ENCODE measurements at places on chromosomes 2 and 18. TPM values are rescaled to one million over a fixed set of nuclear protein-coding genes. Genes with fewer than 3 reads are reported as not detected.

CCNYL1 gene
- total RNA-seq: 35.4 TPM

DNA sequence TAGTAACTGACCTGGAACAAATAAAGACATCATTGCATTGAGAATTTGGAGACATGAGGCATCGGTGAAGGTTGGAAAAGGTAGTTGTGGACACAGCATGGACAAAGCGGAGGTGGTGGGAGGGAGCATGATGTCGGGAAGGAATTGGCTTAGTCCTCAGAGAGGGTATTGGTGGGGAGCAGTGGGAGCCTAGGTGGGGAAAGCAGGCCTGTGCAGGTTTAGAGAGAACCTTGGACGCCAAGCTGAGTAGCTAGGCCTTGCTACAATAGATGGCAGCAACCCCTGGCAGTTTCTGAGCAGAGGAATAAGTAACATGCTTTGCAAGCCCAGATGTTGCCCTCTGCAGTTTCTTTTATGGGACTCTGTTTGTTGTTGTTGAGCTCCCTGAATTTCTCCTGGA is 177.1 kb upstream of the LHCGR start:
- no peak overlapping the region for H3K27ac ChIP-seq
- no peaks in the 10 kb centered on the region for H3K27me3 ChIP-seq
- no peaks in the 10 kb centered on the region for H3K36me3 ChIP-seq
- no peak overlapping the region for H3K4me3 ChIP-seq

DNA sequence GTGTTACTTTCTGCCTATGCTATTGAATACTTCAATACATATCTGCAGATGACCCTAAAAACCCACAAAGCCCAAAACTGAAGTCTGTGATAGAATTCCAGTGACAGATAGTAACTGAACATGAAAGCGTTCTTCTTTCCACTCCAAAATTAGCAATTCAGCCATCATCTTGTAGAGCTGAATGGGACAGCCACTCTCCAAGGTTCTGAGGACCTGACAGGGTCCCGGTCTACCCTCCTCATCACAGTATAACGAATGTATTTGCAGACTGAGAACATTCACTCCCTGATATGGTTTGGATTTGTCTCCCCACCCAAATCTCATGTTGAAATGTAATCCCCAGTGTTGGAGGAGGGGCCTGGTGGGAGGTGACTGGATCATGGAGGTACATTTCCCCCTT is 189.5 kb downstream of the MTCL1 start:
- H3K4me1 ChIP-seq: no peaks in the 10 kb centered on the region
- no peaks in the 10 kb centered on the region for H3K27me3 ChIP-seq
- no peak overlapping the region for H3K27ac ChIP-seq
- H3K36me3 ChIP-seq: no peaks in the 10 kb centered on the region

CREB1 gene
- total RNA-seq: 97.4 TPM

DNA sequence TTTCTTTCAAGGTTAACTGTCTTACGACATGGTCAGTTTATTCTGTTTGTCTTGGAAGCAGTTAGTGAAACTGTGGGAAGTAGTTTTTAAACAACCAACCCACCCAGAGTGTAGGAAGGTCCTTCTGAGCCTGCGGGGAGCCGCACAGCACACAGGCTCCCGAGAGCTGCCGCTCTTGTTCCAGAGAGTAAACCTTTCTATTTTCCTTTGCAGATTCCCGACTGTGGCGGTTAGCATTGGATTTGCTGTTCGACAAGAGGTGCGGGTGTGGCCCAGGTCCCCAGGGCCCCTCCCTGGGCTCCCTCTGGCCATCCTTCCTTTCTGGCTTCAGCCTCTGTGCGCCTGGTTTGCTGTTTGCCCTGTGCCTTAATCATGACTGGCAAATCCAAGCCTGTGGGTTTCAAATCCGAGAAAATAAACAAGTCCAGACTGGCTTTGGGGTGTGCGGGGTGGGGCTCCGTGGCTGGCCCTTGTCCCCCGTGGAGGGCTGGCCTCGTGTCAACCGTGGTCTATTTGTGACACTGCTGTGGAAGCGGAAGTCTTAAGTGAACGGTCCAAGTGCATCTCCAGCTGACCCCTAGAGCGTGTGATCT is 30.7 kb downstream of the IMPA2 start:
- DNase-seq: no peak
- no peak overlapping the region for H3K4me3 ChIP-seq
- H3K27ac ChIP-seq: no peak overlapping the region
- H3K36me3 ChIP-seq: peaks cover 50% of the 10 kb centered on the region
- H3K27me3 ChIP-seq: no peaks in the 10 kb centered on the region
- no peaks in the 10 kb centered on the region for H3K4me1 ChIP-seq

- H3K36me3 ChIP-seq: no peaks in the 10 kb centered on the region
- DNase-seq: no peak
- peak overlapping the region; percentile 71 for H3K4me3 ChIP-seq
- no peaks in the 10 kb centered on the region for H3K4me1 ChIP-seq
- peak overlapping the region; percentile 83 for H3K27ac ChIP-seq
Measured at GRCh38 chr2:191020742-191021381, 6.9 kb upstream of the STAT1 start.

CCDC148 gene
- total RNA-seq: 1.3 TPM

CRYGD gene
- 0.98 TPM for total RNA-seq

CREG2 gene
- total RNA-seq: 2.2 TPM

GRCh38 chr2:44686561-44686960 is 254.9 kb upstream of the SIX3 start:
- no peak overlapping the region for H3K4me3 ChIP-seq
- H3K27ac ChIP-seq: no peak overlapping the region
- H3K4me1 ChIP-seq: no peaks in the 10 kb centered on the region
- no peak for DNase-seq
- H3K36me3 ChIP-seq: no peaks in the 10 kb centered on the region
- H3K27me3 ChIP-seq: no peaks in the 10 kb centered on the region

DNA sequence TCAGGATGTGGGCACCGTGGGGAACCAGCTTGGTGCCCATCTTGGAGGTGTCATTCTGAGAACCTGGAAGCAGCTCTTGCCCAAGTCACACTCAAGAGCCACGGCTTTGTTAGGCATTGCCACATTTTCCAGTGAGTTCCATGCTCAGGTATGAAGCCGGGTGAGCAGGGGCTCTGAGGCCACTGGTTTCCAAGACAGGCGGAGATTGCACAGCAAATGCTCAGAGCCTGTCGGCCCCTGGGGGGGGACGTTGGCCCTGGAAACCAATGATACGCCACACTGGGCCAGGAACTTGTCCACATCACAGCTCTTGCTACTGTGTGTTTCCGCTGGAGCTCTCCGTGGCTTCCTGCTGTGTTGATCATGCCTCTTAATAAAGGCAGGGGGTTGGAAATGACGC is 52.5 kb upstream of the SALL3 start:
- no peak for DNase-seq
- H3K4me3 ChIP-seq: no peak overlapping the region
- no peaks in the 10 kb centered on the region for H3K27me3 ChIP-seq
- H3K27ac ChIP-seq: no peak overlapping the region
- no peaks in the 10 kb centered on the region for H3K36me3 ChIP-seq
- no peaks in the 10 kb centered on the region for H3K4me1 ChIP-seq

DNA sequence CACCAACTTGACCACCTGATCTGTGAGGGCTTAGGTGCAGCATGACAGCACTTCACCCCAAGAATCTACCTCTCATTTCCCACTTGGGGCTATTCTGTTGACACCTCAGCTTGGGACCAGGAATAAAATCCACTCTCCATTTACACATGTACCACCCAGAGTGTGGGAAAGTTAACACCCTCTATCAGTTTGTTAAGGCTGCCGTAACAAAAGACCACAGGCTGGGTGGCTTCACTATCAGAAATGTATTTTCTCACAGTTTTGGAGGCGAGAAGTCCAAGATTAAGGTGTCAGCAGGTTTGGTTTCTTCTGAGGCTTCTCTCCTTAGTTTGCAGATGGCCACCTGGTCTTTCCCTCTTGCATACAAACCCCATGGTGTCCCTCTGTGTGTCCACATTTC is 277.7 kb upstream of the ERBB4 start:
- H3K4me3 ChIP-seq: no peak overlapping the region
- no peaks in the 10 kb centered on the region for H3K36me3 ChIP-seq
- H3K27me3 ChIP-seq: no peaks in the 10 kb centered on the region

- H3K27ac ChIP-seq: no peak overlapping the region
- peak; percentile 2 for DNase-seq
- H3K4me1 ChIP-seq: no peaks in the 10 kb centered on the region
- no peaks in the 10 kb centered on the region for H3K36me3 ChIP-seq
- H3K27me3 ChIP-seq: no peaks in the 10 kb centered on the region
- H3K4me3 ChIP-seq: no peak overlapping the region
Measured at GRCh38 chr2:40371525-40372282, 80.2 kb downstream of the SLC8A1 start.

C2orf66 gene
- total RNA-seq: not detected

STEAP3 gene
- 22.2 TPM for total RNA-seq

GRCh38 chr18:27695503-27695902 is 481.4 kb downstream of the CDH2 start:
- H3K27me3 ChIP-seq: no peaks in the 10 kb centered on the region
- no peak overlapping the region for H3K4me3 ChIP-seq
- H3K36me3 ChIP-seq: no peaks in the 10 kb centered on the region

DNA sequence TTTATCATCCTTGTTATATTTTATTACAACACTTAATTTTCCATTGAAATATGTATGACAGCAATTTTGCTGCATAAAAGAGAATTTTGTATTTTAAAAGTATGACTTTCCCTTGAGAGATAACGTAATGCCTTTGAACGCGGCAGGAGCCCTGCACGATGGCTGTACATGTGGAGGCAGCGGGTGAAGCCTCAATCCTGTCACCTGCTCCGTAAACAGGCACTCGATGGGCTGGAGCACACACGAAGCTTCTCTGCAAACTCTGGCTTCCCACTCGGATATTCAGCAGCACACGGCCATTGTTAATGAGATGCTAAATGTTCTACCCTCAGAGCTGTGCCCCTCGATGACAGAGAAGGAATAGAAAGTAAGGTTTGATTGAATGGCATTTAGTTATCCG is 184.4 kb downstream of the RTP5 start:
- no peaks in the 10 kb centered on the region for H3K4me1 ChIP-seq
- no peak overlapping the region for H3K27ac ChIP-seq
- no peaks in the 10 kb centered on the region for H3K36me3 ChIP-seq
- peaks cover 64% of the 10 kb centered on the region for H3K27me3 ChIP-seq

GRCh38 chr18:75159646-75160356 is 49.1 kb downstream of the PTGR3 start:
- no peaks in the 10 kb centered on the region for H3K36me3 ChIP-seq
- H3K27ac ChIP-seq: no peak overlapping the region
- no peak for DNase-seq

XDH gene
- 1.2 TPM for total RNA-seq

MPHOSPH10 gene
- total RNA-seq: 42.8 TPM
